ENCODE measurements at places on chromosomes 4 and X.

- DNase-seq, result no peak
These were observed 59.2 kb downstream of the MND1 start for GRCh38 chr4:153403726-153404125.

- no peak for DNase-seq
These were observed 9.4 kb downstream of the ADH6 start for GRCh38 chr4:99209671-99210070.

DNA sequence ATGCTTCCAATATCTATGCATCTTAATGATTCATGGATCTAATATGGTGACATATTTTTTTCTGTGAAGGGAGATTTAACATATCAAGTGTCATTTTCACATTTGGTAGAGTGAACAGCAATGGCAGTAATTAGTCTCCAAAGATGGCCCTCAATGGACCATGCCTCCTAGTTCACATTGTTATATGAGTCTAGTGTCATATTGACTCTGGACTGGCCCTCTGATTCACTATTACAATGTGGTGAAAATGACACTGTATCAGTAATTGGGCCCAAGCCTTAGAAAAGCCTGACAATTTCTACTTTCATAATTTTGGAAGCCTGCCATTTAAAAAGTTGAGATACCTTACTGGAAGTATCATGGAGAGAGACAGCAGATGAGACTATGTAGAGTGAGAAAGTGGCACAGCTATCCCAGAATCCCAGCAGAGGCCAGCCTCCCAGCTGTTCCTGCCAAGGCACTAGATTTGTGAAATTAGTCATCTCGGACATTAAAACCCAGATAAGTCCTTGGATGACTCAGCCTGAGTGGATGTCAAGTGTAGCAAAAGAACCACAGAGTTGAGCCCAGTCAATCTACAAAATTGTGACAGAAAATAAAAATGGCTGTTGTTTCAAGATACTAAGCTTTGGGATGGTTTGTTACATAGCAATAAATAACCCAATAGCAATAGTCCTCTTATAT, 68.4 kb downstream of the ARHGEF38 start:
- DNase-seq, result no peak

GRCh38 chr4:73735231-73735630, 5.1 kb upstream of the CXCL8 start:
- DNase-seq, result no peak

DNA sequence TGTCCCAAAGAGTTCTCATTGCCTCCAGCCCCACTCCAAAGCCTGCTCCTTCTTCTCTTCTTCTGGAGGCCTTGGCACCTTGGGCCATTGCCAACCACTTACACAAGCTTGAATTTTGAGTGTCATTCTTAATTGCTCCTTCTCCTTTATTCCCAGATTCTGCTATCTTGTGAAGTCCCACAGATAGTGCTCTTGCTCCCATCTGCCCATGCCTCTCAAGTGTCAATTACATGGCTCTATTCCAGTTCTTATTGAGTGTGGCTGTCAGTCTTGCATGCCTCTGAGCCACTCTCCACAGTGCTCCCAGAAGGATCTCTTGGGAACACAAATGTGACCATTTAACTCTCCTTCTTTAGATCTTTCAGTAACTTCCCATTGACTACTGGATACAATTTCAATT, 117.3 kb upstream of the SFRP2 start:
- no peak for DNase-seq

GRCh38 chr4:41660352-41660751, 88.2 kb downstream of the PHOX2B start:
- no peak for DNase-seq

- no peak for DNase-seq
These were observed 7.9 kb downstream of the PDLIM5 start for GRCh38 chr4:94459462-94460161.

DNA sequence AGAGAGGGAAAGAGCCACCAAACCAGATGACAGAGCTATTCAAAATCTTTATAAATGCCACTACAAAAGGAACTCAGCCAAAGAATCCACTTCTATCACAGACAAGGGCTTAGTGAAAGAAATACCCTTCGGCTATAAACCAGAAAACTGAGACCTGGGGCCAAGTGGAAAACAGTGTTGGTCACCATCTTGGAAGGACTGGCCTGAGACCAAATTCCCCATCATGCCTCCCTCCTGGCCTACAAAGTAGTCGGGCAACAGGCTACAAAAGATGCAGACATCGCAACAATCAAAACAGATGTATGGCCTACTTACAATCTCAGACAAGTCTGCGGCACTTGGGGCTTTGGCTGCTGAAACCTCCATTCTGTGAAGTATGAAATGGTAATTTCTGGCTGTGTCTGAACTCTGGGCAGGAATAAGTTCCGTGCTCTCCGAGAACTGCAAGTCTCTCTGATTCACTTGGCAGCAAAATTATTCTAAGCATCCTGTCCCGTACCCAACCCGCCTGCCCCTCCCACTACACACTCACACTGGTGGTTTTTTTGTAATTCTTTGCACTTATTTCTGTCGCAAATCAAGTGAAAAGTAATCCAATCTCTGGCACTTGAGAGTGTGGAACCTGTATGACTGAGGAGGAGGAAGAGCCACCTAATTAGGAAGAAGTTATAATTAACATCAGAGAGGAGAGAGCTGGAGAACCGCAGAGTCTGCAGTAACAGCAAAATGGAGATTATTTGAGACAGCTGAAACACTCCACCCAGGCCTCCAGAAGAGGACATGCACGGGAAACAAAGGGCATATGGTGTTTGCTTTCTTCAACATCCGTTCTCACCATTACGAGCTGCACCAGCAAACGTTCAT, 87.8 kb downstream of the SH3KBP1 start:
- no peak for DNase-seq

DNA sequence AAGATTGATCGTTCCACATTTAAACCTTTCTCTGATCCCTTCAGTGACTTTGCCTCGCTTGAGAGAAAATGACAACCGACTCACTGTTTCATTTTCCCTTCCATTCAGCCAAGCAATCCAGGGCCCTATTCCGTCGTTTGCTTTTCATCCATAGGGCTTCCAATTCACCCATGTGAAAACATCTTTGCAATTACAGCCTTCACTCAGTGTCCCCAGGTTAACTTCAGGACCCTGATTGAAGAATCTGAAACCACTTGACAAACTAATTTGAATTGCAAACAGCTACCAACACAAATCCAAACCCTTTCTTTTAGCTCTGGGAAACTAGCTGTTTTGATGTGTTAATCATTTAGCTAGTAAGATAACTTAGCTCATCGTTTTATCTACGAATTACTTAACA, 120.2 kb upstream of the FAM9C start:
- no peak for DNase-seq

DNA sequence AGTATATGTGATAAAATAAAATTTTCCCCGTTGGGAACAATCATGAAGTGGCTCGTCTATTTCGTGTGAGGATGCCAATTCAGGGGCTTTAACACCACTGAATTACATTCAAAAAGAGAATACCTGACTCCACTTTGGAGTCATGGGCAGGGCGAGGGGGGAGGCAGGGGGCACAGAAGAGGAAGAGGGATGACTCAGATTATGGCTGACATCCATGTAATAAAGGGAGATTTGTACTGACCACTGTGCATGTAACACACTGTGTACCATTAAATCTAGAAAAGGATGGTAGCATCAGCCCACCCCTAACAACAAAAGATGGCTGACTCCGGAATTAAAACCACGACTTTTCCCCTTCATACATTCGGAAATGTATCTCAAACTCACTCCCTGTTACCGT, 1.3 kb downstream of the SLC9A7 start:
- DNase-seq, result no peak

- no peak for DNase-seq
These were observed 49.2 kb downstream of the SMARCAD1 start for GRCh38 chr4:94256828-94257227.

GRCh38 chrX:151789179-151789800, 54.7 kb downstream of the CNGA2 start:
- DNase-seq, result no peak

- DNase-seq, result no peak
These were observed 2309.4 kb upstream of the AGA start for GRCh38 chr4:179751669-179752068.

GRCh38 chr4:42080306-42080705, 72.1 kb downstream of the BEND4 start:
- DNase-seq, result no peak

GRCh38 chr4:160143574-160143973, 1040.7 kb downstream of the RAPGEF2 start:
- DNase-seq, result no peak

- DNase-seq, result no peak
These were observed 444.7 kb downstream of the IQCM start for GRCh38 chr4:149370785-149371420.

DNA sequence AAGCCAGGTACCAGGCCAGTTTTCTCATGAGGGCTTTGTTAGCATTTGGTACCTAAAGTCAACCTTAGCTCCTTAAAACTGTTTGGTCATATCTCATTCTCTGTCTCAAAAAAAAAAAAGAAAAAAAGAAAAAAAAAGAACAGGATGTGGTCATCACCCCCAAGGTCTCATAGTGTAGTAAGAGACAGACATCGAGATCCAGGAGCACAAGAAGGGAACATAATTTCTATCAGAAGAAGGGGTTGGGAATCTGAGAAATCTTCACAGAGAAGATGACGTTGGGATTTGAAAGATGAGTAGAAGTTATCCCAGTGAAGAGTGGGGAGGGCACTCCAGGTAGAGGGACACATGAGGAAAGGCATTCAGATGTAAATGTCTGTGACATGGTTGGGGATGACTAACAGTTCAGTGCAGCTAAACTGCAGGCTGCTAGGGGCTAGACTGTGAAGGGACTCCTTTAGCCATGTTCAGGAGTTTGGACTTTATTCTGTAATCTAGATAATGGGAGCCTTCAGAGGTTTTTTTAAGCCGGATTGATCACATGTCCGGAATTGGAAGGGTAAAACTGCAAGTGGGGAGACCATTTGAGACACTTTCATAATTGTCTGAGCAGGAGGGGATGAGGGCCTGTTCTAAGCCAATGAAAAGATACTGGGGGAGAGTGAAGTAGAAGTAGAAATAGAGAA, 26.9 kb upstream of the GJB1 start:
- DNase-seq, result no peak

- DNase-seq, result no peak
These were observed 91.1 kb downstream of the P2RY10 start for GRCh38 chrX:79036157-79036880.

DNA sequence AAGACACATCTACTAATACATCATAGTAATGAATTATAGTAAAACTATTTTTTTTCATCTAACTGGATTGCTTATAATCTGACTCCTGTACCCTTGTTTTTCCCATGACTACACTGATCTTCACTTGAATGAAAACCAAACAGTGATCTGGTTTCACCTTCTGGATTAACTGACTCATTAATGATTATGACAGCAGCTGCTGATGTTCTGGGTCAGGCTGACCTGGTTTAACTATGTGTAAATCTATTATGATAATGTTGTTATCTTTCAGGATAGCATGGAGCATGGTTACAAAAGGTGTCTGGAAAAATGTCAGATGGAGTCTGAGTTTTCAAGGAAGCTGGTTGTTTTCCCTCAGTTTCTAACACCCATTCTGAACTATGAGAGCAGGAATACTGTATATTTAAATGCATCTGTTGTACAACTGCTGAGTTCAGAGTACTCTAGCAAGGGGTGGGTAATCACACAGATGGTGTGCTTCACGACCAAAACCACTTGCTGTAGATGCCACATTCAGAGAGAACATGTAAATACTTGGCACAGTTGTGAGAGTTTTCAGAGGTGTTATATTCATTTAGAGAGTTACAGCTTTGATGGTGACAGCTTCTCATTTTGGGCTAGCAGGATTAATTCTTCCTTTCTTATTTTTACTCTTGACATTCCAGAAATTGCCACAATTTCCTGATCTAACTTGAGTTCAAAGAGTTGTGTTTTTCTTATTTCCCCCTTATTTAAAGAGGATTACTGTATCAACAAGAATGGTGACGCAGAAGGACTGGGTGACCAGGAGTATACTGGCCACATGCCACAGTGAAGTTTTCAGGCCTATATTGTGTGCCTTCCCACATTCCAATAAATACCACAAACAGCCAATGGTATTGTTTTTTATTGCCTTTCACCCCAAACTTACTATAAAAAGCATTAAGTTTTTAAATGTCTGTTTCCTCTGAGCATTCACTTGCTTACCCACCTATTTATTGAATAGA, 249.7 kb upstream of the TET2 start:
- no peak for DNase-seq

- peak; percentile 63 for DNase-seq
These were observed at the start of gene RBM41 for GRCh38 chrX:107118322-107119147. Gene RBM41, minus strand, starts transcription at chrX:107118822. Its CDS starts 49 bp downstream, at chrX:107118773.

DNA sequence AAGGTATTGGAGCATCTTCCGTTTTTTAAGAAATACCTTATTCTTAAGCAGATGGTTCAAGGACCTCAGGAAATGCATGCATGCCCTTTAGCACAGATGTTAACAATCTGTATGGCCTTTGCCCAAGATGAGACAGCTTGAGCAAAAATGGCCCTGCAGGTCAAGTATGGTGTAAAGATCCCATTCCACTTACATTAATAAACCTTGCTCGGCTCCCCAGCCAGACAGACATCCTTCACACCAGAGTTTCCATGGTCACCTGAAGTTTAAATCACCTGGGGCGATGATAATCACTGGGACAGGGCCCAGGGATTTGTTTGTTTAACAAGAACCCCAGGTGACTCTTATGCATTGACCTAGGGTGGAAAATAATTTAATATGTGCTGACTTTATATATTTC, 287.0 kb upstream of the NOCT start:
- no peak for DNase-seq

- DNase-seq, result peak; percentile 88
These were observed at the start of gene CASK for GRCh38 chrX:41923211-41923977. Gene CASK, minus strand, starts transcription at chrX:41923554. Its CDS starts 566 bp downstream, at chrX:41922988.

- DNase-seq, result no peak
These were observed 36.7 kb downstream of the ARX start for GRCh38 chrX:24979081-24979480.

- DNase-seq, result no peak
These were observed 220.3 kb upstream of the VEGFC start for GRCh38 chr4:177012918-177013545.
